Mucosa of gallbladder (tissue), 1 donor: ENCODE measurements at places on chromosomes 7 and 10. TPM values are rescaled to one million over a fixed set of nuclear protein-coding genes. Genes with fewer than 3 reads are reported as not detected.

- DNase-seq, result no peak
These were observed 964 bp upstream of the ADCY1 start for GRCh38 chr7:45573204-45573603.

Gene ARHGAP22
- total RNA-seq, result 8.8 TPM

GRCh38 chr7:44140341-44140740, 791 bp downstream of the MYL7 start:
- DNase-seq, result no peak

- DNase-seq, result no peak
These were observed at the start of gene SPAG6 for GRCh38 chr10:22345301-22346095. SPAG6 (plus strand) TSS chr10:22345496; CDS start chr10:22345612, 116 bp downstream.

DNA sequence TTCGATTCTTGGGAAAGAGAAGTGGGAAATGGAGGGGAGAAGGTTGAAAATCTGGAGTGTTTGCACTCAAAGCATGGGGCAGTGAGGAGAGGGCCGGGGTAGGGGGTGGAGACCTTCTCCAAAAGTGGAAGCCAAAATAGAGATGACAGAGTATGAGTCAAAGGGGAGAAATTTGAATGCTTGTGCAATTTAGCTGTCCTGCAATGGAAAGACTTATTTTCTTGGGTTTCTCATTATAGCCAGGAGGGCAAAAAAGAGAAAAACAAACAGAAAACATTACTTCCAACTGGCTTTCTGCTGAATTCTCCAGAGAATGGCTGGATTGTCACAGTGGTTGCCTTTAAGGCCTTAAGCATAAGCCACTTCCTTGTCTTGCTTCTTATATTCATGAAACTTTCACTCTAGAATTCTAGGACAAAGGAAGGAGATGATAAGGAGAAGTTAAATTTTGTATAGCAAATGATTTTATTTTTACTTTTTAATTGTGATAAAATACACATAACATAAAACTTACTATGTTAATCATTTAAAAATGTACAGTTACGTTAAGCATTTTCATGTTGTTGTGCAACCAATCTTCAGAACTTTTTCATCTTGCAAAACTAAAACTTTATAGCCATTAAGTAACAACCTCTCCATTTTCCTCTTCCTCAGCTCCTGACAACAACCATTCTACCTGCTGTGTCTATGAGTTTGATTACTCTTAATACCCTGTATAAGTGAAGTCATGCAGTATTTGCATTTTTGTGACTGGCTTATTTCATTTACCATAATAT, 100.2 kb downstream of the GPR85 start:
- DNase-seq, result no peak

DNA sequence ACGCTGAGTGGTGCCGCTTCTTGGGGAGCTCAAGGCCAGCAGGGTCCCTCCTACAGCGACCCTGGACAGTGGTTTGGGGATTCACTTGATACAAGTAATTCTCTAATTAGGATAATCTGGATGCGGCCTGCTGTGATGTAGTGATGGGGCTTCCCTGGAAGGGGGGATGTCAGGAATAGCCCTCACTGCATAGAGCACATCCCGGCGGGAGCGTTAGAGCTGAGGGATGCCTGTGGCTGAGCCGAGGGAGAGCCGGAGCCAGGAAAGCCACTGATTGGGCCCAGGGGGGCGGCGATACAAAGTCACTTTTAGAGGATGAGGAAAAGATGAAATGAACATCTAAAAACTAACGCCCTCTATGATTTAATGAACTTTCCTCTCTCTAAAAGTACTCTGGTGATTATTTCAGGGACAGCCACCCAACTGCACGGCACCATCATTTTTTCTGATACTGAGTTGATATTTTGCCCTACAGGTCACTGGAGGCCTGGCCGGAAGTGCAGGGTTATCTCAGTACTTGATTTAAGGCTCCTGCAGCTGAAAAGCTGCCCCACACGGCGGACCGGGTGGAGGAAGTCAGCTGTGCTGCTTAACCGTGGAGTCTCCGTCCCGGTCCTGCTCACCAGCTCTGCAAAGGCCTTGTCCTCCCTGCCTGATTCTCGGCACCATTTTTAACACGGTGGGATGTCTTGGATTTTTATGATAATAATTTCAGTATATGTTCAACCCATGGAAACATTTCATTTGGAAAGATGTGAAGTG, 518.8 kb downstream of the DNAJB6 start:
- DNase-seq, result no peak

Gene CALML3
- not detected for total RNA-seq

- DNase-seq, result peak; percentile 54
These were observed at the start of gene LAMB1 for GRCh38 chr7:108002726-108003598. LAMB1 (minus strand) TSS chr7:108003161; CDS start chr7:108002885, 276 bp downstream.

Gene SFRP5
- total RNA-seq, result 584 TPM

Gene IFIT3
- 11.1 TPM for total RNA-seq

- DNase-seq, result no peak
These were observed 14.8 kb downstream of the NACAD start for GRCh38 chr7:45073786-45074527.

DNA sequence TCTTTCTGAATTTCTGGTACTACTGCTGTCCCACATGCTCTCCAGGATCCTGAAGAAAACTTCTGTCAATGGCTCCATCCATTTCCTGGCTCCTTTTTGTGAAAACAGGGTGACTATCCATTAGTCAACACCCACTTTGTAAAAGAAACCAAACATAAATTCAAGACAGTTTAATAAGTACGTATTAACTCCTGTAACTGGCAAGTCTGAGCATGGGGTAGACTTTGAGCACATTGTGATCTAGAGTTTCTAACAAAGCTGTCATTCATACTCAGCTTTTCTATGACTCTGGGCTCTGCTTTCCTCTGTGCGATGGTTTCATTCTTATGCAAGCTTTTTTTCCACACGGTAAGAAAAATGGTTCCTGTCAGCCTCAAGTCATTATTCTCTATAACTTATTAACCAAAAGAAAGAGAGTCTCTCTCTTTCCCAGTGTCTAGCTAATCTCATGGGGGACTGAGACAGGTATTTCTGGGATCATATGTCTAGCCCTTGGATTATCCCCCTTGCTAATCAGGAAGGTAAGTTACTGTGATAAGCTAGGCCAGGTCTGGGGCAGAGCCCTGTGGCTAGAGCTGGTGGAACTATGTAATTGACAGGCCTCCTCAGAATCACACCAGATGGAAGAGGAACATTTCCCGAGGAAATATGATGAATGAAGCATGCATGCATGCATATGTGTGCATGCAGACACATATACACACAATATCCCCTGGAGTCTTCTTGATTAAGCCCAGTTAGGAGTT, 98.5 kb downstream of the GNAI1 start:
- no peak for DNase-seq

Gene CCDC172
- total RNA-seq, result not detected

DNA sequence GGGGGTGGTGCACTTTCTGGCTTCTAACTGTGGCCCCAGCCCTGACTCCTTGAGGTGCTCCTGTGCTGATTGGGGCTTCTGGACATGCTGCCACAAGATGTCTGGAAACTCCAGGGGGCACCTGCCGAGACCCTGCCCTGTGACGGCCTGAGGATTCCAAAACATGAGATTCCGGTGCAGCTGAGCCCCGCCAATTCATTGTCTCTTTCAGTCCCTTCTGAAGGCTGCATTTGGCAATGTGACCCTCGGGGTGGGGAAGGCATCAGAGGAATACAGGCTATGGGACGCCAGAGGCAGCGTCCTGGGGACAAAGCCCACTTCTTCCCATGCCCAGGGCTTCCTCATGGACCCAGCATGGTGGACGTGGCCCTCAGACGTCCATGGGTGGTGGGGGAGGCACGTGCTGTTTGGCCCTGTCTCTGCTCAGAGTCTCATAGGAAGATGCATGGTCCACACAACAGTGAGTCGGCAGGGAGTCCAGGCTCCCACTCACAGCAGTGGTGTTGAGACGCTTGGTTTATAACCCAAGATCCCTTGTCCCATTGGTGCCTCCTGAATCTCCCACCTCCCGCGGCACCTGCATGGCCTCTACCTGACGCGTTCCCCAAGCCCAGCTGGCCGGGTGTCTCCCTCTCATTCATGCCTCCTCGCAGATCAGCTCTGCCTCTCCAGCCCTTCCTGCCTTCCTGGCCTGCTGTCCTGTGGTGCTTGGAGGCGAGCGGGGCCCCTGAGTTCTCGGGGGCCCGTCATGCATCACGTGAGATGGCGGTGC, 129.9 kb downstream of the WDR37 start:
- no peak for DNase-seq

Gene OPALIN
- total RNA-seq, result not detected

DNA sequence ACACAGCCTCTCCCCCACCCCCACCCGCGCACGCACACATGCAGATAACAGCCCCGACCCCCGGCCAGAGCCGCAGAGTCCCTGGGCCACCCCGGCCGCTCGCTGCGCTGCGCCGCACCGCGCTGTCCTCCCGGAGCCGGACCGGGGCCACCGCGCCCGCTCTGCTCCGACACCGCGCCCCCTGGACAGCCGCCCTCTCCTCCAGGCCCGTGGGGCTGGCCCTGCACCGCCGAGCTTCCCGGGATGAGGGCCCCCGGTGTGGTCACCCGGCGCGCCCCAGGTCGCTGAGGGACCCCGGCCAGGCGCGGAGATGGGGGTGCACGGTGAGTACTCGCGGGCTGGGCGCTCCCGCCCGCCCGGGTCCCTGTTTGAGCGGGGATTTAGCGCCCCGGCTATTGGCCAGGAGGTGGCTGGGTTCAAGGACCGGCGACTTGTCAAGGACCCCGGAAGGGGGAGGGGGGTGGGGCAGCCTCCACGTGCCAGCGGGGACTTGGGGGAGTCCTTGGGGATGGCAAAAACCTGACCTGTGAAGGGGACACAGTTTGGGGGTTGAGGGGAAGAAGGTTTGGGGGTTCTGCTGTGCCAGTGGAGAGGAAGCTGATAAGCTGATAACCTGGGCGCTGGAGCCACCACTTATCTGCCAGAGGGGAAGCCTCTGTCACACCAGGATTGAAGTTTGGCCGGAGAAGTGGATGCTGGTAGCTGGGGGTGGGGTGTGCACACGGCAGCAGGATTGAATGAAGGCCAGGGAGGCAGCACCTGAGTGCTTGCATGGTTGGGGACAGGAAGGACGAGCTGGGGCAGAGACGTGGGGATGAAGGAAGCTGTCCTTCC, 620 bp downstream of the EPO start:
- no peak for DNase-seq

Gene CDNF
- total RNA-seq, result 0.98 TPM

GRCh38 chr7:35553519-35553918, 141.4 kb downstream of the HERPUD2 start:
- DNase-seq, result no peak

DNA sequence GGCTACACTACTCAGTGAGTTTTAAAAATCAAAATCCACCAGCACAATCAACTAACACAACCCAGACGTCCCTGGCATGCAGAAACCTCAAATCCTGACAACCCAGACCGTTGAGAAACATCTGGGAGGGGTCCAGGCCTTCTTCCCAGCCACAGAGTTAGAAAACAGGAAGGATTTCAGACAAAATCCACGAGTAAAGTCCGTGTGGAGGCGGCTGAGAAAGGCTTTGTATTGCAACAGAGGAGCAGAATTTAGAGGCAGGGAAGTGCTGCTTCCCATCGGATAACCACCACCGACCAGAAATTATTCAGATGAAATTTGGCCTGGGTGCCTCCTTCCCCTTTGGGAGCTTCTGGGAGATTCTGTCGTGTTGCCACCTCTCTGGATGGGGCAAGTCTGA, 61.5 kb downstream of the TNS3 start:
- peak; percentile 78 for DNase-seq

DNA sequence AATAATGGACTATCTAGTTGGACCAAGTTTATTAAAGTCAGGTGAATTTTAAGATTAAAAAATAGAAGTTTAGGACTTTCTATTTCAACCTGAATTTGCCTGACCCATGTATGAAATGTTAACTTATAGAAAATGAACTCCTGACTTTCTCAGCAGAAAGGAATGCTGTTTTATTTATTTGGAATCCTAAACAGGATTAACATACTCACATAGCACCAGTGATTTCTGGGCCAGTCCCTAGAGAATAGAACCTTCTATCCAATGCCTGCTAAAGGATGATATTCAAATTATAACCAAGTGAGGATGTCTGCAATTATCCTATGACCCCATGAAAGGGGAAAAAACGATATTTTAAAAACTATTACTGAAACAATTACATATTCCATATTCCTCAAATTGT, 148.8 kb downstream of the CHRM2 start:
- no peak for DNase-seq

GRCh38 chr7:44894888-44895580, 9.7 kb upstream of the PURB start:
- DNase-seq, result no peak

DNA sequence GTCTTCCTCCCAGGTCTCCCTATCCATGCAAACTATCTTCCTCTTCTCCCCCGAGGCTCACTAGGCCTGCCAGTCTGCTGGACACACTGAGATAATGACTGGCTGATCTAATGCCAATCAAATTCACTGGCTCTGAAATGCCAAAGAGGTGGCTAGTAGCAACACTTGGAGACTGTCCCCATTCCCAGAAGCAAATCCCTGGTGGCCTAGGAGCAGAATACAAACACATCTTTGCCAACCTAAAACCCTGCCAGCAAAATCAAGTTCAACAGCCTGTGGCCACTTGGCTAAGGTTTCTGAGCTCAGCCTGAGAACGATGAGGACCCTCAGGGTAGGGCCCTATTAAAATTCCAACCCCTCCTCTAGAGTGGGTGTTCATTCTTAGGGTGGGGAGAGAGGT, 46.6 kb downstream of the SH3PXD2A start:
- DNase-seq, result no peak

Gene SPOCK2
- total RNA-seq, result 250 TPM

GRCh38 chr7:71264005-71264404, 132.1 kb downstream of the GALNT17 start:
- no peak for DNase-seq

Gene SUN3
- not detected for total RNA-seq

GRCh38 chr10:95429639-95430038, 131.5 kb downstream of the SORBS1 start:
- DNase-seq, result no peak

GRCh38 chr7:157909370-157909769, 572.6 kb downstream of the DNAJB6 start:
- DNase-seq, result no peak

DNA sequence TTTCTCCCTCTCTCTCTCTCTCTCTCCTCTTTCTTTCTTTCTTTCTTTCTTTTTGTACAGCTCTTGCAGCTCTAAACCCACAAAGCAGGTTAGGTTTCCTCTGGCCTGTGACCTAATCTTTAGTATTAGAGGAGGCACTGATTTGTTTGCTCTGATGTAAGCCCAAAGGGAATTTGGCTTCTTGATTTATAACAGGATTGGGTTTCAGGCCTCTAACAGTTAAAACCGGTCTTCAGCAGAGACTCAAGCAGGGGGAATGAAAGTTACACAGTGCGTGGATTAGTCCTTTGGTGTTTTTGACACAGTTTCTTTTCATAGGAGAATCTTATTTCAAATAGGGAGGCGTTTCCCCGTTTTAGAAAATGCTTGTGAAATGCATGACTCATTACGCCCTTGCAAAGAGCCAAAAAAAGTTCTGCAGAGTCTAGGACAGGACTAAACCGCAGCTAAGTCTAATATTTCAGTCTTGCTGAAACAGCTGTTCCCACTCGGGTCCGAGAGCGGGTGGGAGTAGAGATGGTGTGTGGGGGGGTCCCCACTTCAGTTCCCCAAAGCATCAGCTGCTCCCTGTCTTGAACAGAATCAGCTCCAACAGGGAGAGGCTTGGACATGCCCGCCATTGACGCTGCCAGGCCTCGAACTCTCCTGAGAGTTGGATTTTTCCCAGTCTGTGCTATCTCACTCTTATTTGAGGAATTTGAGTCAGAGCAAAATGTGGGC, 296.5 kb upstream of the PITRM1 start:
- peak; percentile 43 for DNase-seq

Gene ELN
- 70.3 TPM for total RNA-seq
